Stimulated activated CD8-positive, alpha-beta memory T cell treated with anti-CD3 and anti-CD28 coated beads, Interleukin-12 subunit alpha, Interleukin-12 subunit beta, amount 100 ng/mL, for 4 hours (primary cell): ENCODE measurements at places on chromosomes 6 and 20.

GRCh38 chr6:95288251-95288650 lies 289.1 kb upstream of the MANEA start:
- no peak for DNase-seq

DNA sequence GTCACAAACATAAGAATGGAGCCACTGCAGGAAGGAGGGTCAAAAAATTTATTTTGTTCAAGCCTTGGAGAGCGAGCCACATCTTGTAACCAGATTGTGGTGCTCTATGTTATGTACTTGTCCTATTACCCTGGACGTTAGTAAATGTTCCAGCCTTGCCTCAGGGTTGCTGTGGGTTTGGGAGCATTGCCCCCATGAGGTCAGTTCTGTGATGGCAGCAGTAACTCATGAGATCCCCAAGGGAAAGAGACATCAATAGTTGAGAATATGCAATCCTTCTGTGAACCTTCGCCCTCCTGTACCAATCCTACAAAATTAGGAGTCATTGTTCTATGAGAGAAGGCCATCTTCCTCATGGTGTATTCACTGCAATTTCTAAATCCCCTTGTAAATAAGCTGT lies 16.4 kb upstream of the CFAP206 start:
- DNase-seq: no peak

DNA sequence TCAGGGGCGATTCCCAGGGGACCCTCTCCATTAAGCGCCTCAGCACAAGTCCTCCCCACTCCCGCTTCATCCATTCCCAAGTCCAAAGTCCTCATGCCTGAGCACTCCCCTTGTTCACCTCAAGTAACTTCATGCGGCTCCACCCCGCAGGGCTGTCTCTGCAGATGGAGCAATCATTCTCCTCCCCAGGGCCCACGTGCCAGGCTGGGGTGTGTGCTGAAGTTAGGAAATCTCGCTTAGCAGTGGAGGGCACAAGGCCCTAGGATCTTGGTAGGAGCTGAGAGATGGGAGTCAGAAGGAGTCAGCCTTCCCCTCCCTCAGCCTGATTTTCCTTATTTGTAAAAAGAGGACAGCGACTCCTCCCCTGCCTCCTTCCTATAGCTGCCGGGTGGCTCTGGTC lies 3.5 kb downstream of the TGM3 start:
- no peak for DNase-seq

DNA sequence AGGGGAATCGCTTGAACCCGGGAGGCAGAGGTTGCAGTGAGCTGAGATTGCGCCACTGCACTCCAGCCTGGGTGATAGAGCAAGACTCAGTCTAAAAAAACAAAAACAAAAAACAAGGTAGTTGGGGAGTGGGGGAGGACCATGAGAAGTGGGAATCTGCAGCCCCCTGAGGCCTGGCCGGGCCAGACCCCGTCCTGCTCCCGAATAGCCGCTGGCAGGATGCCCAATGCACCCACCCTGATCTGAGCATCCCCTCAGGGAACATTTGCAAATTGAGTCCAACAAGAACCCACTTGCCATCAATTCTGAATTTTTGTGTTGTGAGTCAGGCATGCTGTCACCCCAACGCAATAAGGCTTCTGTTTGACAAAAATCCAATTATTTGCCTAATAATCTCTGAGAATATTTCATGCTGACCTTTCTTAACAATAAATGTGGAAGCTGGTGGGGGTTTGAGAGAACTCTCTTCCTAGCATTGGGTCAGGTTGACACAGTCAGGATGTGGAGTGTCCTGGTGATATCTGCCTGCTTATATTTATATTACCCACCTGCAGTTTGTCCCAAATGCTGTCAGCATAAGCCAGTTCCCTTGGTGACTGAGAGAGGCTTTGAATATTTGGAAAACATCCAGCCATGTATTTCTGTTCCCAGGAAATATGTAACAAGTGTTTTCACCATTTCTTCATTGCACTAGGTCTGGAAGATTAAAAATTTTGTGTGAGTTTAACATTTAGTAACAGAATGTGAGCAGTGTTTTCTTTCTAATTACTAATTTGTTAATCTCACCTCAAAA lies 28.4 kb upstream of the FRMD1 start:
- no peak for DNase-seq

- no peak for DNase-seq
Observed at GRCh38 chr20:54502179-54502578, 26.8 kb downstream of the DOK5 start.

- no peak for DNase-seq
Observed at GRCh38 chr6:33211666-33212422, 3.5 kb downstream of the RING1 start.

- DNase-seq: no peak
Observed at GRCh38 chr6:4728926-4729325, 47.3 kb upstream of the CDYL start.

DNA sequence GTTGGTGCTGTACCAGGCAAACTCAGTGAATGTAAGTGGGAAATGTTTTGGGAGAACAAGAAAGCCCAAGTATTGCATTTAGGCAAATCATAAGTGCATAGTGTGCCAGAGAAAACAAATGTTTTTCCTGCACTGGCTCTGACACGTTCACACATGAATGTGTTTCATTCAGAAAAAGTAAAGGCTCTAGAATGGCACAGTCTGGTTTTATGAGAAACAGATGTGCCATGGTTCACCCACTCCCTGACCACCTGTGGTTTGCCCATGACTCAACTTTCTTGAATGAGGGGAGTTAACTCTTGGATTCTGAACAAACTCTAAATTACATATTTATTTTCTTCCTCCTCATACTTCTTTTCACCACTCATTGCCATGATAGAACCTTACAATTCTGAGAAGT lies 126.9 kb downstream of the KCNQ5 start:
- DNase-seq: no peak

- DNase-seq: no peak
Observed at GRCh38 chr6:64483956-64484499, 848.4 kb downstream of the PHF3 start.

- no peak for DNase-seq
Observed at GRCh38 chr20:24863356-24863755, 85.7 kb upstream of the CST7 start.

GRCh38 chr6:45533386-45533785 lies 155.7 kb upstream of the SUPT3H start:
- DNase-seq: no peak

DNA sequence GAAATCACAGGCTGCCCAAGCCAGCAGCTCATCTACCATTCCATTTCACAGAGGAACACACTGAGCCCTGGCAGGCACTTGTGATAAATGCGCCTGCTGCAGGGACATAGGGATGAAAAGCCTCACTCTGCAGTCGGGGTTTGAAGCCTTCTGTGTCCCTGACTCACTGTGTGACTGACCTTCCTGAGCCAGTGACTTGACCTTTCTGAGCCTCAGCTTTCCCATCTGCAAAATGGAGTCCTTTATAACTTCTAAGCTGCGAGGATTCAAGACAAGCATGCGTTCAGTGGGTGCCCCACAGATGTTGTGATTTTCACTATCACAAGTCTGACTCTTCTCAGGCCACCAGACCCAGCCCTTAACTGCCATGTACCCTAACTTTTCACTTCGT lies 5.5 kb downstream of the TGM2 start:
- no peak for DNase-seq

DNA sequence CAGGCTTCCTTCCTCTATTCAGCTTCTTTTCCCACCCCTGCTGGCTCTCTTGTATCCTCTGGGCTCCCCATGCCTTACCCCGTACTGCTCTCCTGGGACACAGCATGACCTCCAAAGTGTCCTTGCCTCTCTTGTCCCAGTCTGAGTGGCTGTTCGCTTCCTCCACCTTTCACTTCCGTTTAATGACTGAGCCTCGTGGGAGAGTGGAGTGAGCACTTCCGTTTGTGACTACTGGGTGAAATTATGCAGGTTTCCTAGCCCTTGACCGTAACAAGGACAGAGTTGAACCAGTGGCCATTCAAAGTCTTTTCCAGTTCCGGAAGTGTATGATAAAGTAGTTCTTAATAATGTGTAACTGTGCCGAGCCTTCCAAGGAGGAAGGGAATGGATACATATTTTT lies 109.2 kb downstream of the ARID1B start:
- no peak for DNase-seq

GRCh38 chr6:1865585-1865984 lies 255.9 kb downstream of the FOXC1 start:
- DNase-seq: no peak

GRCh38 chr6:134065706-134066105 lies 13.3 kb upstream of the SLC2A12 start:
- no peak for DNase-seq

DNA sequence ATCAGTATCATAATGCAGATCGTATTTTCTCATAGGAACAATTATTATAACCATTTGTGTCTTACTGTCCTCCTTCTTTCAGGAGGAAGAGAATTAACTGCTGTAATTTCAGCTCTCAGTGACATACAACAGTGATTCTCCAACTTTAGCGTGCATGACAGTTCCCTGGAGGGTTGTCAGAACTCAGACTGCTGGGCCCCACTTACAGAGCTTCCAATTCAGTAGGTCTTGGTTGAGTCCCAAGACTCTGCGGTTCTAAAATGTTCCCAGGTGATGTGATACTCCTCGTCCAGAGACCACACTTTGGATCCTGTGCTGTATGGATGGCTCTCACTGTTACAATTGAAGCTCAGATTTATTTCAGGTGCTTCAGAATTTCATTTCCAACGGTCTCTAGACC lies 72.8 kb downstream of the CAP2 start:
- no peak for DNase-seq

DNA sequence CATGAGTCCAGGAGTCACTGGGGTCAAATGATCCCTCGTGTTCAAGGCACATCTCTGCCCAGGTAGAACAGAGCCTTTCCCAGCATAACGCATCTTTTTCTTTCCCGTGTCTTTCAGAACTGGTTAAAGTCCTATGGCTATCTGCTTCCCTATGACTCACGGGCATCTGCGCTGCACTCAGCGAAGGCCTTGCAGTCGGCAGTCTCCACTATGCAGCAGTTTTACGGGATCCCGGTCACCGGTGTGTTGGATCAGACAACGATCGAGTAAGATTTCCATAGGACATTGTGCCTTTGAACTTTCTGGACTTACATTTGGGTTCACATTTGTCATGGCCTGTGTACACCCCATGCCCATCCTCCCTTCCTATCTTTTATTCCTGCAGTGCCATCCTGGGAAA lies 20.2 kb downstream of the MMP24 start:
- DNase-seq: no peak

DNA sequence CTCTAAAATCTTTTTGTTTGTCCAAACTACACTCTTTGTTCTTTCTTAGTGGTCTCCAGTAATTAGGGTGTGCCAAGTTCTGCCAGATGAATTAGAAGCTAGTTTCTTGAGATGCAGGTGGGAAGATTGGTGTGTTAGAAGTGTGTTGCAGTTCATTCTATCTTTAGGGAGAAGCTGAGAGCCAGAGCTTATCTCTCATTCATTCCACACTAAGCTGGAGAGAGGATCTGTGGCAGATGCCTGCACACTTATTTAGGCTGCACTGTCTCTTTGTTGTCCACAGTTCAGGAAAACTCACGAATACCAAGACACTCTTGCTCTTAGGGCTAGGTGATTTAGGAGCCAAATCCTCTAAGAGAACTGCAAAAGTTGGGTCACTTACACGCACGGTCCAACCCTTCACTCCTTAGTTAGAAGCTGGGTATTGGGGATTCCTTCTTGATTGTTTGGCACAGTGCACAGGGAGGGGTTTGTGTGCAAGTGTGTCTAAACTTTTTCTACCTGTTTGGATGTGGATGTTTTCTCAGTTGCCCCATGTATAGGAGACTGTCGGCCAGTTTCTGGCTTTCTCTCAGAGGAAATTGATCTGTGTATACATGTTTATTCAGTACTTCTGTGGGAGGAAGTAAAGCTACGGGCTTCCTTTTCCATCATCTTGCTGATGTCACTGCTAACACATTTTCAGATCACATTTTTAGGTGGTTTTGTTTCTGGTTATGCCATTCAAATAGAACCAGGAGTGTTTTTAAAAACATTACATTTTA lies 49.5 kb downstream of the SMAP1 start:
- DNase-seq: no peak

- DNase-seq: no peak
Observed at GRCh38 chr6:69097948-69098347, 462.9 kb downstream of the ADGRB3 start.

- no peak for DNase-seq
Observed at GRCh38 chr6:111624401-111625098, 18.9 kb upstream of the TRAF3IP2 start.

DNA sequence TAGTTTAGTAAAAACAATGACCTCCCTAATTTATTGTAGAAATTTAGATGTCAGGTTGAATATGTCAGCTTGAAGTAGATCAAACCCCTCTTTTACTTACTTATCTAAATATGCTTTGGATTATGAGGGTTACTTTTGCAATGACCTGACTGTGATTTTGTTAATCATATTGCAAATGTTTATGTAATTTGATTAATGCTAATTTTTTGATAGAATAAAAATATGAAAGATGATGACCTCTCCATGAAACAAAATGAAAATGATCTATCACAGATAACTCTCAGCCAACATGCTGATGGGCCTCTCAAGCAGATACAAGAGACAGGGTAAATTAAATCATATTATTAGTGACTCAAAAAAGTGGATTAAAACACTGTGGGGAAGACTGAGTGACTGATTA lies 131.0 kb downstream of the CEP57L1 start:
- no peak for DNase-seq

GRCh38 chr20:10356628-10357027 lies 77.4 kb downstream of the MKKS start:
- DNase-seq: no peak

- DNase-seq: no peak
Observed at GRCh38 chr6:12637960-12638641, 78.5 kb upstream of the PHACTR1 start.

DNA sequence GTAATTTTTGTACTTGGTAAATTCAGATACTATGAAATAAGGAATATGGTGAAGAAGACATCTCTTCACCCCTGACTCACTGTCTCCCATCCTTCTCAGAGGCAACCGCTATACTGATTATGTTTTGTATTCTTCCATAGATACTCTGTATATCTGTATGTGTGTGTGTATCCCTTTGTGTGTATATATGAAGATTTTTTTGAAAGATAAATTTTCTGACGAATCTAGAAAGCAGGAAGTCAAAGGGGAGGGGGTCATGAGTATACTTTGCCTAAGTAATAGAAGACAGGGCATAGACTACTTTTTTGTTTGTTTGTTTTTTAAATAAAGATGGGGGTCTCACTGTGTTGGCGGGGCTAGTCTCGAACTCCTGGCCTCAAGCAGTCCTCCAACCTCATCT lies 48.2 kb downstream of the TOP1 start:
- no peak for DNase-seq

DNA sequence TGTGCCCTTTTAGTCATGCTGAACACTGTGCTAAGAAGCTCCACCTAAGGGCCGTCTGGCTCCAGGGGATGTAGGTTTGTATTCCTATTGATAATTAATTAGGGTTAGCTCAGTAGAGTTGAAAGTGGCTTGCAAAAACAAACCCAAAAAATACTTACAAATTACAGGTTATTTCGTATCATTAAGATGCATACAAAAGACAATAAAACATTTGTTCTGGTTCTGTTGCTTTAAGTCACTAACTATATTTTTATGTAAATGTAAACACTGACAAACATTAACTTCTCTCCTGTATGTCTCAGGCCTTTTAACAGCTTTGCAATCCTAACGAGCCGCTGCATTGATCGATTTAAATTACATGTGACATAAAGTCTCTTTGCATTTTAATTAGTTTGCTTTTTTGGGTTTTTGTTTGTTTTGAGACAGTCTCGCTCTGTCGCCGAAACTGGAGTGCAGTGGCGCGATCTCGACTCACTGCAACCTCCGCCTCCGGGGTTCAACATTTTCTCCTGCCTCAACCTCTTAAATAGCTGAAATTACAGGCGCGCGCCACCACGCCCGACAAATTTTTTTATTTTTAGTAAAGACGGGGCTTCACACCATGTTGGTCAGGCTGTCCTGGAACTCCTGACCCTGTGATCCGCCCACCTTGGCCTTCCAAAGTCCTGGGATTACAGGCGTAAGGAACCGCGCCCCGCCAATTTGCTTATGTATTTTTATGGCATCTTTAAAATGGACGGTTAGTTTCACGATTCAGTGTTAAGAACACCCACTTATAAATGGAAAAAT lies 110.9 kb downstream of the HFE start:
- no peak for DNase-seq
